ENCODE measurements at places on chromosomes 13 and 19. TPM values are rescaled to one million over a fixed set of nuclear protein-coding genes. Genes with fewer than 3 reads are reported as not detected.

ZNF829 gene
- polyA plus RNA-seq: 7.9 TPM

- DNase-seq: no peak
These were observed 73.9 kb downstream of the KCTD12 start for GRCh38 chr13:76812206-76812897.

ZNF418 gene
- polyA plus RNA-seq: 20.2 TPM

LRP3 gene
- 31.7 TPM for polyA plus RNA-seq

DNA sequence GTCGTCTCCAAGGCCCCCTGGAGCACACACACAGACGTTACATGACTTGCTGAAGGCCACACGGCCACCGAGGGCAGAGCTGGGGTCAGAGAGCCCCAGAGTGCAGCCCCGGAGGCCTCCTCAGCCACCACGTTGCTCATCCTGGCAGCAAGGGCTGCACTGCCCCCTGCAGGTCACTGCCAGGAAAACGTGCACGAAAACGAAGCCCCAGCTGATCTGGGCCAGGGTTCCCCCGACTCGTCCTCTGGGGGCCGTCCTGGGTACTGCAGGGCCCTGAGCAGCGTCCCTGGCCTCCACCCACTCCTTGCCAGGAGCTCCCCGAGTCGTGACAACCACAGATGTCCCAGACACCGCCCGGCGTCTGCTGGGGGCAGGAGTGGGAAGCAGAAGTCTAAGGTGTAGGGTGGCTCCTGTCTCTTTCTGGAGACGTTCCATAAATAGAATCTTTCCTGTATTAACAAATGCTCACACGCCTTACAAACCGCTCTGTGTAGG is 3.4 kb downstream of the TPGS1 start:
- no peak for DNase-seq

- DNase-seq: no peak
These were observed 172.6 kb downstream of the NUFIP1 start for GRCh38 chr13:44816701-44817100.

- DNase-seq: no peak
These were observed 15.6 kb downstream of the EMP3 start for GRCh38 chr19:48340995-48341394.

DNA sequence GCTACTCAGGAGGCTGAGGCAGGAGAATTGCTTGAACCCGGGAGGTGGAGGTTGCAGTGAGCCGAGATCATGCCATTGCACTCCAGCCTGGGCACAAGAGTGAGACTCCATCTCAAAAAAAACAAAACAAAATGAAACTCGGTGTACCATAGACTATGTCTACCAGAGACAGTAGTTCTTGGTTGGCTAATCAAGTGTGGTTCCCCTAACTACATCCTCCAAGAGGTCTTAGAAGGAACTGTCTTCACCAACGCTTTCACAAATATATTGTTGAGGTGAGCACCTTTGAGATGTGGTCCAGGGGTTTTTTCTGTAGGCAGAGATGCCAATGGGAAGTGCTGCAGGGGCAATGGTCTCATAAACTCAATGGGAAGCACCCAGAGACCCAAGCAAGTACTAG is 48.0 kb downstream of the RFC3 start:
- DNase-seq: no peak

DNA sequence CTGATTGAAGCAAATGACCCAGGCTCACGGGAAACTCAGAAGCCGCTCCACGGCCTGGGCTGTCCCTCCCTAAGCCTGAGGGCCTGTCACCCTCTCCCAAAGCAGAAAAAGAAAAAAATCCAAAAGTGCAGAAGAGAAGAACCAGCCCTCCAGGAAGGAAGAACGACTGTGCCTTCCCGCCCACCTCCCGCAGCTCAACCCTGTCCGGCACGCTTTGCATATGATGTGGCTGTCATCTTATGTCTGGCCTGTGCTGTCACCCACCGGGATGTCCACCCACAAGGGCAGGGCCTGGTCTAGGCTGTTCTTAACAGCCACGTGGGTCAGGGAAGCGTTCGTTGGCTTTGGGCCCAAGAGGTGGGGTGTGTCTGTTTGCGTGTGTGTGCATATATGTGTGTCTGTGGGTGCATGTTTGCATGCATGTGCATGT is 13.7 kb downstream of the ZBTB7A start:
- no peak for DNase-seq

PSPN gene
- polyA plus RNA-seq: 3.3 TPM

GRCh38 chr13:28942906-28943305 is 122.8 kb downstream of the MTUS2 start:
- DNase-seq: no peak

- DNase-seq: no peak
These were observed 25.0 kb downstream of the KBTBD6 start for GRCh38 chr13:41107584-41108014.

DNA sequence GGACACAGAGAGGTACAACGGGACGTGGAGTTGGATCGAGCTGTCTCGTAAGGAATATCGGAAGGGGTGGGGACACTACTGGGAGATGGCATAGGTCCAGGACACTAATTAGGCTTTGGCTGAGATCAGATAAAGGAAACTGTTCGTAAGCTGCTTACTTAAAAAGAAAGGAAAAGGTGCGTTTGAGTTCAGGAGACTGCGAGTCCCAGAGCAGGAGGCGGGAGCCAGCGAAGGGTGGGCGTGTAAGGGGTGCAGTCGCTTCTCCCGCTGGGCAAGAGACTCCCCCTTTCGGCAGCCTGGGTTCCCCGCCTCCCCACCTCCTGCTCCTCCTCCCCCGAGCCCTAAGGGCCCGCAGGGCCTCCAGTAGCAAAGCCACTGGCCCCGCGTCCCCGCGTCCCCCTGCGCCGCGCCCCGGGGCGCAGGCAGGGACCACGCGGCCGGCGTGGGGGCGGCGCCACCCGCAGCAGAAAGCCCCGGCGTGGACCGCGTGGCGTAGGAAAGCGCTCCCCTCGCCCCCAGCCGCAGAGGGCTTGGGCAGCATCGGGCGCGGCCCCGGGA is 547 bp downstream of the ABCC4 start:
- DNase-seq: peak; percentile 54

DNA sequence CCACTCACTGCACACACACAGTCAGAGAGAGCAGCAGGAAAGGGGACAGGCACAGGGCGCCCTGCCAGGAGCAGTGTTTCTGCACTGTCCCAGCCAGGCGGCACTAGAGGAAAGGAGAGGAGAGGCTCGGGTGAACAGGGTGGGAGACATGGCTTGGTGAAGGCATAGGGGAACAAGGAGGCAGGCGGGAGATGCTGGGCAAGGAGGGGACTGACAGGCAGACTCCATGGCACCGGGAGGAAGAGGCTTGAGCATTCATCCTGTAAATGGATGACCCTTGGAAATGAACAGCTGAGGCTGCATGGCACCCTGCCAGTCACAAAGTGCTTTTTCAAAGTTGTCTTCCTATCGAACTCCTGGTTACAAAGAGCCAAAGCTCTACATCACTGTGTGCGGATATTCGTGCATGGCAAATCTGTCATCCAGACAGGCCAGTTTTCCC is 22.4 kb downstream of the MED26 start:
- DNase-seq: no peak

- DNase-seq: peak; percentile 77
These were observed 310.9 kb downstream of the ZNF536 start for GRCh38 chr19:30682999-30683536.

- no peak for DNase-seq
These were observed 143.5 kb downstream of the SLC7A1 start for GRCh38 chr13:29451976-29452375.

DNA sequence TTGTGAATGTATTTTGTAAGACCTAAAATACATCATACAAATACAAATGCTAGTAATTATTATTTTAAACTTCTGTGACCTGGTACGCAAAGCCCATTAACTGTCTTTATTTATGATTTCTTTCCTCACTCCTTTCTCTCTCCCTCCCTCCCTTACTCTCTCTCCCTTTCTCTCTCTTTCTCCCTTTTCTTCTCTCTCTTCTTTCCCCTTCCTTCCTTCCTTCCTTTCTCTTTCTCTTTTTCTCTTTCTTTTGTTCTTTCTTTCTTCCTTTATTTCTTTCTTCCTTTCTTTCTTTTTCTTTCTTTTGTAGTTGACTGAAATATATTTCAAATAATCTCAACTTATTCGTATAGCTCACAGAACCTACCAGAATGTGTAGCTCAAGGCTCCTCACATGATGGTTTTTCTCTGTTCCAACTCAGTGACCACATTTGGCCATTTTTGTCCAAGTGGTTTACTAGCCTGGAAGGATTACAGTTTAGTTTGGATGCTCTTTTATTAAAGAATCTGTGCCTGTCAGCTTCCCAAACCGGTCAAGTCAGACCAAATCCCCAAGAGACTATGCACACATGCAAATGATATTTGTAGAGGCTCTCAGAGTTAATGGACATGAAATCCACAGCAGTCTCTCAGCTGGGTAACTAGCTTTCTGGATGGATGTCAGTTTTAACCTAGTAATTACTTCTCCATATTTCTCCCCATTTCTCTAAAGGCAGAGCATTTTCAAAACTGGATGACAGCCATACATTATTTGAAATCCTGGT is 71.7 kb downstream of the POSTN start:
- no peak for DNase-seq

DNA sequence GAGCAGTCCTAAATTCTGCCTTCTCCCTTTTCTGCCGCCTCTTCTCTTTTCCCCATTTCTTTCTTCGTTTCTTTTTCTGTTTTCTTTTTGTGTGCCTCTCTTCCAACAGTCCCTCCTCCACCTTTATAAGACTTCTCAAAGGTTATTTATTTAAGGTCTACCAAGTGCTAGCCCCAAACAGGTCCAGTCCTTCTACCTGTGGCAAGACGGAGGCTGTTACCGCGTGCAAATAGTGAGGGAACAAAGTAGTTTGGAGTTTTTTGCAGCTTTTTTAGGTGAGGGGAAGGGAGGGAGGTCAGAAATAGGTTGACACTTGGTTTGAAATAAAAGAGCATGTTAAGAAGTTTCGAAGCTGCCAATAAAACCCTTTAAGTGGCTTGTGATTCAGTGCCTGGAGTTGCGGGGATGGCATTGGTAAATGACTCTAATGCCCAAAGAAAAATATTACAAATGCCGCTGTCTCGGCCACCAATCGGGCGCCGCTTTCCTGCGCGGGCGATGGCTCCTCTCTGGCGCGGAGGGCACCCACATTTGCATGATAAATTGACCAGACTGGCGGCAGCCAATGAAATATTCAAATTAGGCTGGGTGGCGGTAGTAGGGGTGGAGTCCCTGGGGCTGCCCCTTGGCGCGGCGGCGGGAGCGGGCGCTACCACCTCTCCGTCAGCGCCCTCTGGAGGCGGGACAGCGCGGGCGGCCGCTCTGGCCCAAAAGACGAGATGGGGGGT is 7.5 kb upstream of the TSHZ3 start:
- no peak for DNase-seq

TMEM91 gene
- polyA plus RNA-seq: 13.8 TPM

- DNase-seq: no peak
These were observed 185.7 kb downstream of the TM9SF2 start for GRCh38 chr13:99686944-99687411.

DNA sequence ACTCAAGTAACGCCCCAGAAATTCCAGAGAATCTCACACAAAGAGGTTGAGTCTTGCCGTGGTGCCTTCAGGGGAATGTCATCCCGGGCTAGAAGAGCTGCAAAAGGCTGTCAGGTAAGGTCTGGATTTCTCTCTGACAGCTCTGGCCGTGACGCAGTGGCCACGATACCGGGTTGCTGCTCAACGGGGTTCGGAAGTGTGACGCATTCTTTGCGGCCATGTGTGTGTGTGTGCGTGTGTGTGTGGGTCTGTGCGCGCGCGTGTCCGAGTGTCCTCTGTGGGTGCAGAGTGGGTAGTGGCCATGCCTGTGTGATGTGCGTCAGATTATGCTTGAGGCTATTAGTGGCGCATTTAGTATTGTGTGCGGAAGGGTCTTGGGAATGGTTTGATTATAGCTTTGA is 306 bp downstream of the ZNF540 start:
- DNase-seq: no peak

SLITRK5 gene
- polyA plus RNA-seq: 1.7 TPM

DNA sequence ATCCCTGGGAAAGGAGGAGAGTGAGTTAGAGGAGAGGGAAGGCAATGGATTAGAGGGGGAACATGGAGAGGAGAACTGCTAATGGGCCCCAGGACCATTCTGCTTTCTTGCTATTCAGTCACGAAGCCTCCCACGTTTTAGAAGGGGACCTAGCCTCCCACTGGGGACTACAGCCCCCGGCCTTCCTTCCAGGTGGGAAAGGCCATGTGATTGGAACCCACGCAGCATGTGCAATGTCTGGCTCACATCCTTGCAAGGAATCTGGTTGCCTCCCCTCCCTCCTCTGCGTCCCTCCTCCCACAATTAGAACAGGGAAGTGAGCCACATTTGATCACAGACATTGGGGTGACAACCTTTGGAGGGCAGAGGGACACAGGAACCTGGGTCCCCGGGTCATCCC is 22.5 kb upstream of the PLA2G4C start:
- no peak for DNase-seq

ALG5 gene
- polyA plus RNA-seq: 49.5 TPM

DNA sequence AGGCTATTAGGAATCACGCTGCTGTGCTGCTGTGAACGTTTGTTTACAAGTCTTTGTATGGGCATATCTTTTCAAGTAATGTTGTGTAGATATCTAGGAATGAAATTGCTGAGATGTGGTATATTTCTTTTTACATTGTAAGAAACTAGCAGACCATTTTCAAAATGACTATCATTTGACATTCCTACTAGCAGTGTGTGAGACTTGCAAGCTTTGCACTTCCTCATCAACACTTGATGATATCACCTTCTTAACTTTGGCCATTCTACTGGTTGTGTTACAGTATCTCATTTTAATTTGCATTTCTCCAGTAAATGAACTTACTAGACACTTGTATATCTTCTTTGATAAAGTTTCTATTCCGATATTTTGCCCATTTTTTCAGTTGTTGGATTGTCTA is 12.1 kb downstream of the METTL21C start:
- DNase-seq: no peak

DNA sequence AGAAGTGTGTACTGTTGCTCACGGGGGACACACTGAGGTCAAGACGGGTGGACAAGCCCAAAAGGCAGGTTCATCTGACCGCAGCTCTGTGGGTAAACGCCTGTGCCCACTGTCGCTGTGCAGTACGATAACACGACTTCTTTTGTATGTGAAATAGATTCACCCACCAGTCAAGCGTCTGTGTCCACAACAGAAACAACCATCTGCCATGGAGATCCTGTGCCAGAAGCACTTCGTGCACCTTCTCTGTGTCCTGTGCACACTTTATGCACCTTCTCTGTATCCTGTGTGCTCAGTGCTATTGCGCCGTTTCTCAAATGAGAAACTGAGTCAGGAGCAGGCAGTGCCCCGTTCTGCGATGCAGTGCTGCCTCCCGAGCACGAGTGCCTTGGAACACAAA is 138.9 kb downstream of the ATP11A start:
- DNase-seq: no peak

DNA sequence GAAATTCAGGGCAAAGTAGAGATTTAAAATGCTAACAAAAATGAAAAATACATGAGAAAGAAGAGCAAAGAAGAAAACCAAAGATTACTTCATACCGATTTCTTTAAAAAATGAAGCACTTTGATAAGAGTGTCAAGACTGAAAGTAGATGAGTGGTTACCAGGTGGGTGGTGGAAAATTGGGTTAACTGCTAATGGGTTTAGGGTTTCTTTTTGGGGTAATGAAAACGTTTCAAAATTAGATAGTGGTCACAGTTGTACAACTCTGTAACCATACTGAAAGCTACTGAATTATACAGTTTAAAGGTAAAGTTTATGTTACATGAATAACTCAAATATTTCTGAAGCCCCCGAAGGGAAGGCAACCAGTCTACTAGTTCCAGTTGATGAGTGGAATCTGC is 179.4 kb downstream of the NDFIP2 start:
- DNase-seq: no peak

- DNase-seq: no peak
These were observed 43.3 kb downstream of the RAB20 start for GRCh38 chr13:110518226-110518525.

TRAPPC2B gene
- 17.8 TPM for polyA plus RNA-seq

GRCh38 chr13:48535766-48536165 is 2.9 kb upstream of the RCBTB2 start:
- no peak for DNase-seq

All from renal pelvis (tissue), 12 donors.